Stimulated activated CD4-positive, alpha-beta T cell treated with anti-CD3 and anti-CD28 coated beads, Interleukin-4, amount 100 ng/mL, for 4 hours (primary cell): ENCODE measurements at places on chromosomes 1 and 21.

GRCh38 chr1:22808186-22808675 is 97.6 kb downstream of the EPHB2 start:
- no peak for DNase-seq

DNA sequence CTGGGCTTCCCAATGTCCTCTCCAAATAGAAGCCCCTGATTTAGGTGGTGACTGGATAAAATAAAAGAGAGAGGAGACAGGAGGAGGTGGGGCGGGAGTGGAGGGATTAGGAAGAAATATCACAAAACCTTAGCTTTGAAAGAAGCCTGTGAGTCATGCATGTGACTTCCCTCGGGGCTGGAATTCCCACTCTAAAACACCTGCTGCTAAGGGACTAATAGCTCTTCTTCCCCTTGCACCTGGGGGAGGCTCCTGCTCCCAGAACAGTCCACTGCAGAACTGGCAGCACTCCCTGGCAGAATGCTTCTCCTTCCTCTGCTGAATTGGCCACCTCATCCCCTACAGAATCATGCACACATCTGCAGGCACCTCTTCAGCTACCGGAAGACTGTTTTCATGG is 207.2 kb downstream of the ATG4C start:
- DNase-seq = no peak

DNA sequence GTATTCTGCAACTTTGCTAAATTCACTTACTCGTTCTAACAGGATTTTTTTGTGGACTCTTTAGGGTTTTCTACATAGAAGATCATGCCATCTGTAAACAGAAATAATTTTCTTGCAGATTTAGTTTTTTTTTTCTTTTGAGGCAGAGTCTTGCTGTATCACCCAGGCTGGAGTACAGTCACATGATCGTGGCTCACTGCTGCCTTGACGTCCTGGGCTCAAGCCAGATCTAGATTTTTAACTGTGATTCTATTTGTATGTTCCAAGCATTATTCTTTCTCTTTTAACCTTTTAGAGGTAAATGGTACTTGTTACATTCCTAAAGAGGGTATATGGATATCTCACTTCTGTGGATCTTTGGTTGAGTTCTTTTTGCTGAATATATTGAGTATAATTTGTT is 18.6 kb downstream of the FABP3 start:
- no peak for DNase-seq

GRCh38 chr1:38097284-38097898 is 50.8 kb upstream of the POU3F1 start:
- DNase-seq = no peak

- no peak for DNase-seq
These were observed 243 bp downstream of the ADAM15 start for GRCh38 chr1:155051342-155051776.

DNA sequence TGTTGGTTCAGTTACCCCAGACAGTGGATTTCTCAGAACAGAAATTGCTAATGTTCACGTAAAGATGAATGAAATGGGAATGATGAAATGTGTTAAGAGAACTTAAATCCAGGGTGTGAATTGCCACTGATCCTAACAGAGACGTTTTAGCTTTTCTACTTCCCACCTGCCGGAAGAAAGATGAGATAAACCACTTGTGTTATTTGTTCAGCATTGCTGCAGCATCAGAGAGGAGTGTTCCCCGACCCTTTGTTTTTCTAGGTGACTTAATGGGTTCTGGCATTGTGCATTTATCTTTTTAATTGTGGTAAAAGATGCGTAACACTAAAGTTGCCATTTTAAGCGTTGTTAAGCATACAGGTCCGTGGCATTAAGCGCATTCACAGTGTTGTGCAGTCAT is 122.3 kb downstream of the GALNT2 start:
- no peak for DNase-seq

- DNase-seq = no peak
These were observed 31.4 kb downstream of the SZRD1 start for GRCh38 chr1:16398371-16398953.

GRCh38 chr1:156487862-156488261 is 12.7 kb downstream of the MEF2D start:
- DNase-seq = no peak
